ENCODE measurements at places on chromosomes 1 and 21.

- DNase-seq = peak; percentile 23
These were observed 20.8 kb upstream of the SDC3 start for GRCh38 chr1:30929135-30929889.

GRCh38 chr1:210707300-210708240, 378.9 kb downstream of the HHAT start:
- no peak for DNase-seq

DNA sequence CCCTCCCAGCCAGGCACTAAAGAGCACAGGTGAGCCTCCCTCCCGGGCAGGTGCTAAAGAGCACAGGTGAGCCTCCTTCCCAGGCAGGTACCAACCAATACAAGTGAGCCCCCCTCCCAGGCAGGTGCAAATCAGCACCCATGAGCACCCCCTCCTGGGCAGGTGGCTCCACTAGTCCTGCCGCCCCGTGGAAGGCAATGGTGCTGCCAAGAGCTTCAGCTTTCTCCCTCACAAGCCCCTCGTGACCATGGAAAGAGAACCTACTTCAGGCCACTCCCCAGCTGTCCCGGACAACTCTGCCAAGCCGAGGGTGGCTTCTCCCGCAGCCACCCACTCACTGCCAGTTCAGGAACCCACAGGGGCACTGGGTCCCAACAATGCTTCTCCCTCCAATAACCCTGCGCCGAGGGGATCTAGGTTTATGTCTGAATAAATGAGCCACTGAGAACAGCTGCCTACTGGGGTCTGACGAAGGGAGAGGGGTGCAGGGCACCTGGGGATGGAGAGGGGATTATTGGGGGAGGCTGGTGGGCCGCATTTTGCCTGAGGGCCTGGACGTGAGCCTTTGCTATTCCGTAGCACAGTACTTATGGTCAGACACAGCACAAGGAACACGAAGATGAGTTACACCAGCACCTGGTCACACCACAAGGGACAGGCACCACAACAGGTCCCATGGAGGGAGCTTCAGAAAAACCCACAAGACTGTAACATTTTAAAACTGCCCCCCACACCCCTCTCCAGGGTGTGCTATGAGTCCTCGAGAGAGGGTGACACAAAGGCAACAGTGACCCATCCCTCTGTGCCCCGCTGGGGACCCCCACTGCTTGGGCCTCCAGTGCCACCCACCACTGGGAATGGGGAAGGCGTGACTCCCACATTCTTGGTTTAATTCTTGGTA, 46.3 kb downstream of the PRDM15 start:
- no peak for DNase-seq

- DNase-seq = no peak
These were observed 458.9 kb downstream of the NCAM2 start for GRCh38 chr21:21457077-21457476.

GRCh38 chr1:77015748-77016341, 148.6 kb downstream of the ST6GALNAC5 start:
- DNase-seq = no peak

- no peak for DNase-seq
These were observed 35.1 kb downstream of the MPZL1 start for GRCh38 chr1:167756730-167757405.

DNA sequence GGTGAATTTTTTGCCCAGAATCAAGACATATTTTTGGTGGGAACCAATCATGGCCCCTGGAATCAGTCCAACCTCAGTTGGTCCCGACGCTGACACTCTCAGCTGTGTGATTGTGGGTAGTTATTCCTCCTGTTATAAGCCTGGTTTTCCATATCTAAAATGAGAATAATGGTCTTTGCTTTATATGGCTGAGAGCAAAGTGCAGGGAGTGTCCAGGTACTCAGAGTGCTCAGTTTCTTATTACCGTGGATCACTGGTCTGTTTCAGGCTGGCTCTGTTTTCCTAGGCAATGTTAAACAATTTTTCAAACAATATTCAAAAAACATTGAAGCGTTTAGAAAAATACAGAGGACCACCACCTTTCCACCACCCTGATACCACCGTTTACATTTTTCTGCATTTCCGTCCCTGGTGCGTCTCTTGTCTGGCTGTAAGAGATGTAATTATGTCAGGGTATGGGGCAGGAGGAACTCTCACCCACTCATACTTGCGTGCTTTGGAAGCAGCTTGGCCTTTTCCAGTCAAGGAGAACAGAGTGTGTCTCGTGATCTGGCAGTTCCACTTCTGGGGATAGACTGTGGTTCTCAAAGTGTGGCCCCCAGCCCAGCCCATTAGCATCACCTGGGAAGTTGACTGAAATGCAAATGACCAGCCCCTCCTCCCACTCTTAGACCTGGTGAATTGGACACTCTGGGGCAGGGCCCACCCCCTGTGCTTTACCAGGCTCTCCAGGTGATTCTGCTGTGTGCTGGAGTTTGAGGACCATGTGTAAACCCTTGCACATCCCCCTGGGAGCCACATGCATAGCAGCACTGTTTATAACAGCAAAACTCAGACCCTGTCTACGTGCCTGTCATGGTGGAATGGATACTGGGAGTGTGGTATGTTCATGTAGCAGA, 6.8 kb downstream of the MX1 start:
- DNase-seq = no peak

GRCh38 chr1:31725777-31726535, 22.1 kb upstream of the COL16A1 start:
- no peak for DNase-seq

- DNase-seq = no peak
These were observed 161.0 kb upstream of the HMCN1 start for GRCh38 chr1:185573162-185573561.

GRCh38 chr1:204569478-204569877, 53.3 kb downstream of the MDM4 start:
- DNase-seq = no peak

DNA sequence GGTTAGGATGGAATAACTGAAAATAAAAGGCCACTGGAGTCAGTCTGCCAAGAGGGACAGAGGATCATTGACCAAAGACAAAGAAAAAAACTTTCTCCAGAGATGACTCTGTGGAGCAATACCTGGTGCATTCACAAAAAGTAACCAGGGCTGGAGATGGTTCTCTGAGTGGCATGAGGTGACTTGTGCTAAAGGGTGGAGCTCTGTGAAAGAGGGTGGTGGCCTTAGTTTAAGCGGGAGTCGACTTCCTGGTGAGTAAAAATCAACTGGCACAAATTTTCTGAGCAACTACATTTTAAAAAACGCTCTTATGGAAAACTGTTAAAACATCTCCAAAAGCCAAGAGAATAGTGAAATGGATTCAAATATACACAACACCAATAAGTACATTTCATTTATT, 10.0 kb downstream of the NHLH2 start:
- no peak for DNase-seq

DNA sequence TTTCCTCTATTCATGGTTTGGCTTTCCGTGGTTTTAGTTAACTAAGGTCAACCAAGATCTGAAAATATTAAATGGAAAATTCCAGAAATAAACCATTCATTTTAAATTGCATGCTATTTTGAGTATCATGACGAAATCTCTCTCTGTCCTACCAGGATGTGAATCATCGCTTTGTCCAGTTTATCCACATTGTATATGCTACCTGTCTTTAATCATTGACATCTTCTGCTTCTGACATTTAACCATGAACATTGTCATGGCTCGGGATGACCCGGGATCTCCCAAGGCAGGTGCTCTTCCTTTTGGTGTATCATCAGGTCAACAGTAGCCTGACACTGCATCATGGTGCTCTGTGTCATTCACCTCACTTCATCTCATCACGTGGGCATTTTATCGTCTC, 125.5 kb upstream of the HNRNPU start:
- DNase-seq = no peak

DNA sequence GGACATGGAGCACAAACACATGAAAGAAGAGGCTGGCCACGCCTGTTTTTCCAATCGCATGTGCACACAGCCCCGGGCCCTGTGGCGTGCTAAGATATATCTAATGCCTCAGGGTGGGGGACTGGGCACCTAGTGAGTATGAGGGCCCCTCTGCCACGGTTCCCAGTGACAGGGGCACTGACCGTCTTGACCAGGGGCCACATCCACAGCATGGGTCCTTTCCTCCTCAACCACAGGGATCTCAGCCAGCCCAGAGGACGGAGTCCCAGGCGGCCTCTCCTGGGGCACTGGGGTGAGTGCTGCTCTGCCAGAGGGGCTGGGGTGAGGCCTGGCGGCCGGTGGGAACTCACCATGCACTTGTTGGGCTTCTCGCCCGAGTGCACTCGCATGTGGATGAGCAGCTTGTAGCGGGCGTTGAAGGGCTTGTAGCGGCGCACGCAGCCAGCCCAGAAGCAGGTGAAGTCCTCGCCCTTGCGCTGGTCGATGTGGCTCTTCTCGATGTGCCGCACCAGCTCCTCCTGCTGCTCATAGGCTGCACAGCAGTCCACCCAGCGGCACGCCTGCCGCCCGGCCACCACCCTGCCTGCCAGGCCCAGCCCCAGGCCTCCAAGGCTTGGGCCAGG, 134.7 kb downstream of the DMRTB1 start:
- no peak for DNase-seq

DNA sequence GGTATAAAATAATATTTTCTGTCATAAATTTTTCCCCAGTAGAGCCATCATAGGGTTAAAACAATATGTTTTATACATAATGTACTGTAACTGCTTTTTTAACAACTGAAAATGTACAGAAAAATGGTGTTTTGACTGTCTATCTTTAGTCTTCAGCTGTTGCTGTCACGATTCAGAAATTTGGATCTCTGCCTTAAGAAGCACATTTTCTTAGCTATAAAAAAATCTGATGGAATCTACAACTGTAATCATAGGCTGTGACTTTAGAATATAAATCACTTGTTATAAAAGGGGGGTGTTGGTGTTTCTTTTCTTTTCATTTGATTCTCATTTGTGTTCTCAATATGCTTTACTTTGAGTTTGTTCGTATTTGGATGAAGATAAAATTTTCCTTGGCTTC, 187.5 kb downstream of the PDE4B start:
- no peak for DNase-seq

- DNase-seq = no peak
These were observed 20.4 kb upstream of the WARS2 start for GRCh38 chr1:119160866-119161265.

DNA sequence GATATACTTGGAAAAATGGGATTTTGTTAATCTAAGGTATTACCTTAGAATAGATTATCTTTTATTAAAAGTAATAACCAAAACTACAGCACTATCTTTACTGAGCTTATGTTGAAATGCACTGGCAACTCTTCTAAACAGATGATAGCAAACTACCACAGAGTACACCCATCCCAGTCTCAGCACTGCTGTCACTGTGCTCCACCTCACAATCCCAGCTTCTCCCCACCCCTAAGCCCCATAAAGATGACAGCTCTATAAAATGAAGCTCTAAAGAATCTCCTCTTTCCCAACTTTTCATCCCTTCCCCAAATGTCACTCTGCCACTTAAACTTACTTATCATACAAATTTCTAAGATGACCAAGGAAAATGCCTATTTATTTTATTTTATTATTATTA, 6.4 kb downstream of the DSTYK start:
- DNase-seq = no peak

DNA sequence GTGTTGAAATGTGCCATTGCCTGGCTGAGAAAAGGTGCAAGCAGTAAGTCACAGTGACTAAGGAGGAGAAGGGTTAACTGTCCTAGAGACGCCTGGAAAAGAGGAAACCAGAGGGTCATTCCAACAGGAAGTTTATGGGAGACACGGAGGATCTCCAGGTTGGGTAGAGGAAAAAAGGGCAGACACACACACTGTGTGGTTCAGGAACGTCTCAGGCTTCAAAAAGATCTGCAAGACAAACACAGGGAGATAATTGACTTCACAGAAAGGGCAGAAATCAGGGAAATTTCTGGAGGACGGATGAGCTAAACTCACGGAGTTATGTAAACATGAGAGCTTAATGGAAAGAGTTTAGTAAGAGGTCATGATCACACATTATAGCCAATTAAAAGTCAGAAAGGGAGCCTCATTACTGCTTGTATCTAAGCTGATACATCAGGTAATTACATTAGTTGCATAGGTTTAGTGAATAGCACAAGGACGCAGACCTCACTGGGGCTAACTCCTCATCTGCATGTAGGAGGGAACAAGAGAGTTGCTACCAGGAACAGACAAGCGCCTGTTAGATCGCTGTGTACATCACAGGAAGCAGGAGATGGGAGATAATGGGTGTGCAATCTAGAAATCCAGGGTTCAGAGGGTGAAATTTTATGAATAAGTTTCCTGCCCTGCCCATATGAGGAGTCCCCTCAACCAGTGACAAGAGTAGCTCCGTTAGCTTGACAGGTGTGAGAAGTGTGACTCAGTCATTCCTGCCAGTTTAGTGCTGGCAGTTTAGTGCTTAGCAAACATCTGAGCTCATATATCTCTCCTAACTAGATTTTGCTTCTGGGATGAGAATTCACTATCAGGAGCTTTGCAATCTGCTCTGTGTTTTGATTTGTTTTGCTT, 96.6 kb upstream of the TNR start:
- no peak for DNase-seq

- DNase-seq = no peak
These were observed 31.6 kb downstream of the BACE2 start for GRCh38 chr21:41199588-41199987.

DNA sequence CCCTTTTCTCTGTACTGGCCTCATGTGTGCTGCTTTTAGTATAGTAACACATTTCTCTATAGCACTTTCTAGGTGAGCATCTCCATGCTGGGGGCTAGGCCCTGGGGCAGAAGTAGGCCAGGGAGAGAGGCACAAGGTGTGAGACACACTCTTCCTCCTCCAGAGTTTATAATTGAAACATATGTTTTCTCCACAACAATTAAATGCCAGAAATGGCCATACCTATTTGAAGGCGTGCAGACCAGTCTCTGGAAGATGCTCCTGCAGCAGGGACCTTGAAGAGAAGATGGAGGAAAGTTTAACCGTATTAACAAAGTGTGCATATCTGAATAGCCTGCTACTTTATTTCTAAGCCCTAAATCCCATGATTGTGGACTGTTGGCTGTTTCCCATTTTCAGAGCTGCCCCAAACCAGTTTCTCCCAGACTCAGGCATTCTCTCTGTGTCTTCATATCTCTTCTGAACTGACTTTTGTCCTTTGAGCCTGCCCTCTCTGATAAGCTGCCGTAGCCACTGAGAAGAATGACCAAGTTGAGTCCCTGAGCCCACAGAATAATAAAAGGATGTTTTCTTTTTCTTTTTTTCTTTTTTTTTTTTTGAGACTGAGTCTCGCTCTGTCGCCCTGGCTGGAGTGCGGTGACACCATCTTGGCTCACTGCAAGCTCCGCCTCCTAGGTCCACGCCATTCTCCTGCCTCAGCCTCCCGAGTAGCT, 81.3 kb downstream of the LRRC8D start:
- DNase-seq = no peak

DNA sequence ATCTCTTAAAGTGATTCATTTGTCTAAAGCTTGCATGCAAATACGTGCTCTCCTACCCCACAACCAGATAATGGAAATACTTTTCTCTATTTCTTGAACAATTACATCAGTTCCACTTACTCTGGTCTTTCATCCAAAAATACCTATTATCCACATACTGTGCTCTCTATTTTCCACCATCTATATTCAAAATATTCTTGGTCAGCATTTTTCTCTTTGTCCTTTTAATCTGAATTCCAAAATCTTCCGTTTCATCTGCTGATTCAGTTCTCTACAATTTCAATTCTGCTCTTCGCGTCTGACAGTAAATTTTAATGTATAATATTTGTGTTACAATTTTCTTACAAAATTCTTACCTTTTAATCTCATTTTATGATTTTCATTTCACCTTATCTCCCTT, 110.3 kb downstream of the ZNF648 start:
- DNase-seq = no peak

- no peak for DNase-seq
These were observed 50.7 kb upstream of the KCNE2 start for GRCh38 chr21:34313116-34313515.
